Liver (tissue), 10 donors: ENCODE measurements at places on chromosomes 1 and 21. TPM values are rescaled to one million over a fixed set of nuclear protein-coding genes. Genes with fewer than 3 reads are reported as not detected.
A peak's percentile ranks its signal among the peaks of the same experiment; 100 is the strongest.

NECTIN4 gene
- not detected for total RNA-seq

GRCh38 chr1:88802950-88803349 is 88.4 kb downstream of the GTF2B start:
- peaks cover 15% of the 10 kb centered on the region for H3K36me3 ChIP-seq
- H3K27ac ChIP-seq: no peak overlapping the region
- no peak overlapping the region for H3K4me3 ChIP-seq
- no peaks in the 10 kb centered on the region for H3K27me3 ChIP-seq
- no peak for DNase-seq

DNA sequence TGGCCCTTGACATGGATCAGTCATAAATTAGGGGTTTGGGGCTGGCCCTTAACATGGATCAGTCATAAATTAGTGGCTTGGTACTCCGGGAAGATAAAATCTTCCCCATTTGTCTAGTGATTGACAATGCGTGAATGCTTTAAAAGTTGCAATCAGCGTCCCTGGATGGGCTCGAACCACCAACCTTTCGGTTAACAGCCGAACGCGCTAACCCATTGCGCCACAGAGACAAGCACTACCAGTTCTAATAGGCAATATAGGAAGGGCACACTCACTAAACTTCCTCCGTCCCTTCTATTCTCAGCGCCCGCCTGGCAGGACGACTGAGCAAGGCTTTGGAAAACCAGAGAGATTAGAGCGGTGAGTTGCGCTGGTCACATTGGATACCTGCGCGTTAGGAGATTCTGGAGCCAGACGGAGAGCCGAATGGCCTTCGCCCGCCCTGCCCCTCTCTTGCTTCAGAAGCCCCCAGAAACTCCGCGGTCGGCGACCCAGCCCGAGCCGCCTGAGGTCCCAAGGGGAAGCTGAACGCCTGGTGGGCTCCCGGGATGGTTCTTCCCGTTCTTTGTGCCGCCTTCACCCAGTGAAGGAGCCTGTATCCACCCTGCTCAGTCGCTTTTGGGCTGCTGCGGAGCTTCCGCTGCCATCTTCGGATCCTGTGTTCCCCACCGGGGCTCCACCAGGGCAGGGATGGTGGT is 235.9 kb downstream of the FAM72C start:
- H3K4me1 ChIP-seq: no peaks in the 10 kb centered on the region
- H3K27me3 ChIP-seq: no peaks in the 10 kb centered on the region
- DNase-seq: no peak

RNF207 gene
- total RNA-seq: 13.7 TPM

DNA sequence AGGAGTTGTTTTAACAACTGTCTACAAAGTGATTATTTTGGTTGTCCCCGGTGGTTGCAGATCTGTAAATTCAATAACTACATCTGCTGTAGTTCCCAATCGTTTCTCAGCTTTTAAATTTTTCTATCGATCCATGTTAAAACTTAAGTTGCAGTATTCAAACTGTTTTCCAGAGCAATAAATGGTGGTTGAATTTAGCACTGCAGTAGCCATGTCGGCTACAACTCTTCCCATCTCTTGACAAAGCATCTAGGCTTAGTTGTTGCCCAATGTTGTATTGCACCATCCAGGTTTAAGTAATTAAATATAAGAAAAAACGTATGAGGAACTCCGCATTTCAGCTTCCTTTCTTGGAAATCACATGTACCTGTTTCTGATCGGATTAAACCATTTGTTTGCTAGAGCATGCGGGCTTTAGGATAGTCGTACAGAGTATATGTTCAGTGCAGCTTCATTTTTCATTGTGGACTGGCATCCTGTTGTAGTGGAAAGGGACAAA is 996 bp downstream of the CNIH4 start:
- no peak for DNase-seq
- no peaks in the 10 kb centered on the region for H3K36me3 ChIP-seq
- H3K4me3 ChIP-seq: peak overlapping the region; percentile 96
- peak overlapping the region; percentile 87 for H3K27ac ChIP-seq
- peaks cover 7% of the 10 kb centered on the region for H3K4me1 ChIP-seq
- no peaks in the 10 kb centered on the region for H3K27me3 ChIP-seq

DNA sequence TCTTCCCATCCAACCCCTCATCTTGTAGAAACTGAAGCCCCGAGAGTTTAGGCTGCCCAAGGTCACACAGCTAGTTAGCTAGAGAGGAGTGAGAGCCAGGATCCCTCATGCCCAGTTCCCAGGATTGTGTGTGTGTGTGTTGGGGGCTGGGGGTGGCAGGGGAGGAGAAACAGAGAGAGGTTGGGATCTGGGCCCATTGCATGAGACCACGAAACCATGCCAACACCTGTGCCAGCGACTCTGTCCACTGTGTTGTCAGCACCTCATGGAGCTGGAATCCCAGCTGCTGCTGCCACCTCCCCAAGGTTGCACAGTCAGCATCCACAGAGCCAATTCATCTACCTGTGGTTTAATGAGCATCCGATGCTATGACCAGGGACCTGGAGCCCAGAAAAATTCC is 115.4 kb upstream of the ZC3H12A start:
- no peaks in the 10 kb centered on the region for H3K36me3 ChIP-seq
- DNase-seq: no peak
- H3K27me3 ChIP-seq: no peaks in the 10 kb centered on the region
- no peak overlapping the region for H3K4me3 ChIP-seq

DNA sequence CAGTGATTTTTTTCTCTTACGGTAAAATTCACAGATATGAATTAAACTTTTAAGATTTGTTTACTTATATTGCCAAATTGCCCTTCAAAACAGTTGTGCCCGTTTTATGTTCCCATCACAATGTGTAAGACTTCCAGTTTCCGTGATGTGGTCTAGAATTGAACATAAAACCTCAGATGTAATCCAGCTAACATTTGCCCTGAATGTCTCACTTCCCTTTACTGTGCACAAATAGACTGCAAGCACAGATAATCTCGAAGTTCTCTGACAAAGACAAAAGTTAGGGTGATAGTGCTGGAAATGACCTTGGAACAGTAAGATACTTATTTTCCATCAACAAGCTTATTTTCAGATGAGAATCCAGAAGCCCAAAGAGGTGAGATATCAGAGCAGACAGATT is 177.5 kb downstream of the ZZZ3 start:
- H3K4me3 ChIP-seq: no peak overlapping the region
- no peak overlapping the region for H3K27ac ChIP-seq
- peaks cover 5% of the 10 kb centered on the region for H3K27me3 ChIP-seq
- no peaks in the 10 kb centered on the region for H3K4me1 ChIP-seq
- no peak for DNase-seq

GRCh38 chr1:4529446-4530165 is 124.8 kb upstream of the AJAP1 start:
- no peaks in the 10 kb centered on the region for H3K36me3 ChIP-seq
- peaks cover 16% of the 10 kb centered on the region for H3K4me1 ChIP-seq
- no peak overlapping the region for H3K27ac ChIP-seq

CHI3L2 gene
- 0.23 TPM for total RNA-seq
